ENCODE measurements at places on chromosomes 7 and 10.
A peak's percentile ranks its signal among the peaks of the same experiment; 100 is the strongest.

- DNase-seq = no peak
Observed at GRCh38 chr10:64494901-64495300, 973.7 kb downstream of the REEP3 start.

DNA sequence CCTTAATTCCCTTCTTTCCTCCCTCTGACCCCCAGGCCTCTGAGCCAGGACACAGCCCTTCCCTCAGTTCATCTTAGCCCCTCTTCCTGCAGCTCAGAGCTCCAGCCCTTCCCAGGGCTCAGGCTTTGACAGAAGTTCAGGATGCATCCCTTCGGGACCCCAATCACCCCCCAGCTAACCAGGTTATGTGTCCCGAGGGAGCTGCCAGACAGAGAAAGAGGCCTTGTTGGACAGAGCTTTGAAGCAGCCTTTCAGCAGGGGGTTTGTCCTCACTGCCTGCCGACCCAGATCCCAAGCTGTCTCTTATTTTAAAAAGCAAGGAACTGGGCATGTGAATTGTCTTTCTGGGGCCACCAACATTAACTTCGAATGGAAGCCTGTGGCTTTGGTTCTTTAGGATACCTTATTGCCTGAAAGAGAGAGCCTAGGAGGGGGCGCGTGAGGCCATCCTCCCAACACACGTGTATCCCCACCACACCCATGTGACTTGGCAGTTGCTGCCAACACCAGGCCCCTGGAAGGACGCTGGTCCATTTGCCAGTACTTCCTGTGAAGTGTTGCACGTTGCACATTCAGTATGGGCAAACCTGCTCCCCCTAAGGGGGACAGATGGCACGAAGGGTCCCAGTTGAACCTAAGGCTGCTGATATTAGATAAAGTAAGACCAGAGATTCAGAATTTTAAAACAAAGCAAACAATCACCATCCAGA lies 858 bp downstream of the CCDC136 start:
- DNase-seq = no peak

DNA sequence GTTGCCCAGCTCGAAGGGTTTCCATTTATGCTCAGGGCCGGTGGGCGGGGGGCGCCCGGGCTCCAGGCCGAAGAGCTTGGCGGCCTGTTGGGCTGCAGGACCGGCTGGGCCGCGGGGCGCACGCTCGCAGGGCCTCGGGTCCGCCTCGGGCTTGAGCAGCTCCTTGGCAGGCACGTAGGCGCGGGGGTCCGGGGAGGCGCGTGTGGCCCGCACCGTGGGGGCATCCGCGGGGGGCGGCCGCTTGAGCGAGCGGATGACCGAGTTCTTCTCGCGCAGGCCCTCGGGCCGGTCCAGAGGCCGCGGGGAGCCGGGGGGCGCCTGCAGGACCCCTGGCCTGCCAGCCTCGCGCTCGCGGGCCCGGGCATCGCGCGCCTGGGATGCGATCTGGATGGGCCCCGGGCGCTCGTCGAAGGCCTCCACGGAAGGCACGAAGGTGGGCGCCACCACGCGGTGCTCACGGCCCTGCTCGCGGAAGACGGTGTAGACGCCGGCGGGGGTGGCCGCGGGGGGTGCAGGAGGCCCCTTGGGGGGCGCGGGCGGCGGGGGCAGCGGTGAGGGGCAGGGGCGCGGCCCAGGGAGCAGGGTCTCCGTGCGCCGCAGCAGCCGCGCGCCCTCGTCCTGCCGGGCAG lies 35.2 kb downstream of the TNRC18 start:
- no peak for DNase-seq

DNA sequence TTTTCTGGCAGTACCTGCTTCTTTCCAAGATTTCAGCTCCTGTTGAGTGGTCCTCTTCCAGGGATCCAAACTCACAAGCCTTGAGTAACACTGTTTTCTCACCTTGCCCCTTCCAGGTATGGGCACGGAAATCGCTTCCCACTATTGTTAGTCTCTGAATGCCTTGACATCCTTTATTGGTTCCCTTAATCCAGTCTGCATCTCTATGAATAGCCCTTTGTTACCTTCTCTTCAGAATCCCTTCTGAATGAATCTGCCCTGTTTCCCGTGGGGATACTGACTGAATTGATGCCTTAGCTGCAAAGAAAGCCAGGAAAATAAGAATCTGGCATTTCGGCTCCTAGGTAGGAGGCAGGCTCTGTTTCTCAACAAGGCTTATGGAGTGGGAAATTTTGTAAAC lies 467.7 kb downstream of the PLXNA4 start:
- no peak for DNase-seq

DNA sequence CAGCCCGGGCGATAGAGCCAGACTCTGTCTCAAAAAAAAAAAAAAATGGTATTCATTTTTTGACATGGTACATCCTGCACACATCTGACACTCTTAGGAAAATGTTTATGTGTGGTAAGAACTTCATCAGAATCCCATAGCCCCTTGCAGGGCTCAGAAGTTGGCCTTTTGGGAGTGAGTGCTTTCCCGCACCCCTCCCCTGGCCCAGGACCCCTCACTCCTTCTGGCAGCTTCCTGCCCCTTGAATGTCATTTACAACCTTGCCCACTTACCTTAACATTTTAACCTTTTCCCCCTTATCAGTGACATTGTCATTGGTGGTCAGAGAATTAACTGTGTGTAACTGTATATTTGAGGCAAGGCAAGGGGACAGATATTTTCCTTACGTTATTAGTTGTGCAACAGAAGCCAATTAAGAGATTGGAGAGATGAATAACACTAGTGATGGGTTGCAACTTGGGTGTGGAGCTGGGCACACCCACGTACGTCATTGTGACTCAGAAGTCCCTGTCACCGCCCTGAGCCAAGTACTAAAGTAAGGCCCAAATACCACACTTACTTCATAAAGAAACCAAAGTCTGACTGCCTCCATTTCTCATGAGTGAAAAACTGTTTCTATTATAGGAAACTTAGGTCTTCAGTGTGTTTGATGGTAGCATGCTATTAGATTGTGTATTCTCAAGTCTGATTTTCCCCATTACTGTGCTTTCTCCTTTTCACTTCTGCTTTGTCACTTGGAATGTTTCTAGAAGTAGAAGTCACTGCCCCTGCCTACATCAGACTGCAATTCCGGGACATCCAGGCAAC lies 31.6 kb downstream of the OGDH start:
- peak; percentile 85 for DNase-seq

DNA sequence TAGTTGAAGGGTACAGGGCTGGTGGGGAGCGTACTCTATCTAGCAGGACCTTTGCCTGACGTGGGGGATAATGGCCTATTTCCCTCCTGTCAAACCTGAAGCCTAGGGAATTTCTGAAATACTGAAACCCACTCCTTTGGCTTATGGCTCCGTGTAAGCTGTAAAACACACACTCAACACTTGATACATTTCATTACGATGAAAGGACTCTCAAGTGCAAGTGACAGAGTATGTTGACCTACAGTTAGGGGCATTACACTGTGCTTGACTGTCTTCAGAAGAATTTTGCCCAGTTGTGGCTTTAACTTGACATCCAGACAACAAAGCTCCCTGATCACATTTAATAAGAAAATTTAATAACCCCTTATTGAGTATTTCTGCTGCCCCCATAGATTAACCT lies 194.3 kb downstream of the BAMBI start:
- DNase-seq = no peak

- no peak for DNase-seq
Observed at GRCh38 chr10:96118604-96119450, 11.3 kb upstream of the ZNF518A start.

- no peak for DNase-seq
Observed at GRCh38 chr10:101284744-101285463, 55.6 kb upstream of the LBX1 start.

GRCh38 chr10:96765406-96766240 lies 45.3 kb upstream of the PIK3AP1 start:
- peak; percentile 69 for DNase-seq

DNA sequence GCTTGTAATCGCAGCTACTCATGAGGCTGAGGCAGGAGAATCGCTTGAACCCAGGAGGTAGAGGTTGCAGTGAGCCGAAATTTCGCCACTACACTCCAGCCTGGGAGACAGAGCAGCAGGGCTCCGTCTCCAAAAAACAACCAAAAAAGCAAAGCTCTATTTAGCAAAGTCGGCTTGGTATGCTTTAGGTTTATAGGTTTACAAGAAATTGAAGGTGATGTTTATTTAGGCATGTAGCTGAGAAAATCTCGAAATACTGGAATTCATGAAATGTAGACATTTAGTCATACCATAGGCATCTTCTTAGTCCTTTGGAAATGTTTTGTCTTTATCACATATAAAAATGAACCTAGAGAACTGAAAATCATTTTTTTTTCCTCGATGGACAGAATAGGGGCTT lies 453.8 kb upstream of the ANKRD30A start:
- peak; percentile 18 for DNase-seq

- DNase-seq = no peak
Observed at GRCh38 chr10:128049226-128050120, 76.8 kb downstream of the MKI67 start.

GRCh38 chr7:134778941-134779740 lies at the start of gene CALD1:
CALD1 (plus strand) TSS chr7:134779634; CDS start chr7:134867734, 88,100 bp downstream.
- peak; percentile 94 for DNase-seq

- DNase-seq = no peak
Observed at GRCh38 chr10:103595933-103596726, 102.6 kb downstream of the NEURL1 start.

GRCh38 chr10:128258421-128258976 lies 132.3 kb upstream of the MKI67 start:
- DNase-seq = no peak

GRCh38 chr10:13955409-13956068 lies 368.8 kb downstream of the PRPF18 start:
- no peak for DNase-seq

- no peak for DNase-seq
Observed at GRCh38 chr7:16609842-16610450, 35.6 kb downstream of the ANKMY2 start.

GRCh38 chr10:88986549-88987242 lies 3.9 kb upstream of the FAS start:
- DNase-seq = peak; percentile 54

DNA sequence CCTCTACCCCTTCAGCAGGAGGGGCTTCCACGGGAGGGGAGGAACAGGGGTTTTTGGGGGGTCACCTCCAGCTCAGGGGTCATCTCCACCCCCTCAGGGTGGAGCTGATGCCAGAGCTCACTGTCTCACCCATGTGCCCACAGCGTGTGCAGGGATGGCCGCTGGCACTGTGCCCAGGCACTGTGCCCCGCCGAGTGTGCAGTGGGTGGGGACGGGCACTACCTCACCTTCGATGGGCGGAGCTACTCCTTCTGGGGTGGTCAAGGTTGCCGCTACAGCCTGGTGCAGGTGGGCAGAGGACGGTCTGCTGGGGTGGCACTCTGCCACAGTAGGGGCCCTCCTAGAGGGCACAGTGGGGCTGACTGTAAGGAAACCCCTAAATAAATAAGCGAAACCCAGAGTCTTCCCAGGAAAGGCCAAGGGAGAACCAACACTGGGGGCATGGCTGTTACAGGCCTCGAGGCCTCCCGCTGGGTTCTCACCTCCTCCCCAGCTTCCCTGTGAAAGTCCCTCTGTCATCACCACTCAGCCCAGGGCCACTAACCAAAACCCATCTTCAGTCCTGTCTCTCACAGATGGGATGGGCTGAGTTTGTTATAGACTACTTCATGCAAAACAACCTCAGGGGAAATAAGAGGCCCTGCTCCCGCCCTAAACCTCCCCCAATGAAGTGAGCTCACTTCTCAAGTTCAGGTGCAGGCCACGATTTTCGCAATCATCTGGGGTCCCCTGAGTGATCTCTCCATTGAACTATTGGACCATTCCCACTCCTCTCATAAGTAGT lies 7.4 kb upstream of the ZNF467 start:
- DNase-seq = no peak

DNA sequence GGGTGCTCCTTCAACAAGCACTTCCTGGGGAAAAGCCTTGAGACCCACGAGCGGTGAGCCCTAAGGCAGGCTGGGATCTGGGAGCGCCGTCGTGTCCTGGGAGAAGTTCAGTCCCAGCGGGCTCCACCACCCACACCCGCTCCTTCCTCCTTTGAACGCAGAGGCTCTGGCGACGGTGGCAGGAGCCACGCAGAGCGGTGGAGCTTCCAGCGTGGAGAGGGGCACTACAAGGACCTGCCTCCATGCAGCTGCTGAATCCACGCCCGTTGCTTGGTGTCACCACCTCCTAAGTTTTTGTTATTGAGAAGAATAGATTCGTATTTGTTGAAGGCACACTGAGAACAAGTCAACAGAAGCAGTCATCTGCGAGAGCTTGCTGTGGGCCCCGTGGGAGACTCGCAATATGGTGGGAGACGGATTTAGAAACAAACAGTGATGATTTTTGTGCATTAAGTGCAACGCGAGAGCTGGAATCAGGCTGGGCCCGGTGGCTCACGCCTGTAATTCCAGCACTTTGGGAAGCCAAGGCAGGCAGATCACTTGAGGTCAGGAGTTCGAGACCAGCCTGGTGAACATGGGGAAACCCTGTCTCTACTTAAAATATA lies 60.1 kb upstream of the SDK1 start:
- DNase-seq = no peak

- DNase-seq = peak; percentile 68
Observed at GRCh38 chr10:124992462-124993344, 50.8 kb downstream of the ZRANB1 start.

- no peak for DNase-seq
Observed at GRCh38 chr7:81648716-81649115, 121.1 kb downstream of the HGF start.

GRCh38 chr10:46289209-46289810 lies 2.5 kb downstream of the ANTXRL start:
- DNase-seq = peak; percentile 63

- DNase-seq = no peak
Observed at GRCh38 chr10:69655124-69655867, 25.2 kb downstream of the FAM241B start.

- no peak for DNase-seq
Observed at GRCh38 chr10:104323760-104324201, 14.5 kb downstream of the ITPRIP start.

DNA sequence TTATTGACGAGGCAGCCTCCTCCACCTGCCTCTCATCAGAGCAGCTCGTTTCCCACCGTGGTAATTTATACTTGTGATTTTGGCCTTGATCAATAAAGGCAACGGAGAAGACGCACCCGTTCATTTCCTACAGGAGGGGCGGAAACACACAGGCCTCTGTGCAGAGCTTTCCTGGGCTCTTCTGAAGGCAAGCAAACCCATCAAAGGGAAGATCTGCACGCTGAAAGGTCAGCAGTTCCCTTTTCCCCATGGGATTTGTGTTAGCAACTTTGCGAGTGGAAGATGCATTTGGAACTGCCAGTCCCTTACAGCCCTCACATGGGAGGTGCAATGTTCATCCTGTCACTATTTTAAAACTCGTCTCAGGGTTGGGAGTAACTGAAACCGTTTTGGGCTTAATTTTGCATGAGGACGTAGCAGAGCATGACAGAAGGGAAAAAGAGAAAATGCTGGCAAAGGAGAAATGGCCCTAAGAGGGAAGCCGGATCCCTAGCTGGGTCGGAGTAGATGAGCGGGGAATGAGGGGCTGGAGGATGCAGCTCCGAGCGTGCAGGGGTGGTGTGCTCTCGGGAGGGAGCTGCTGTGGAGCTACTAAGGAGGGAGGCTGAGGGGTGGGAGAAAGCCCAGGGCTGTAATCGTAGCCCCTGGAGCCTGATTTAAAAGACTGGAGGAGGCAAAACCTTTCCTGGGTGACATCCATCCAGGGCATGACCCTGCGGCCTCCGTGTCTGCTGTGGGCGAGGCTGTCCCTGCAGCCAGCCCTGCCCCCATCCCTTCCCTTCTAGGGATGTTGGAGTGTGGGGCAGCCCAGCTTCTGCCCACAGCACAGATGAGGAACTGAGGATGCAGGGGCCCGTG lies 111.1 kb upstream of the FAM20C start:
- DNase-seq = no peak
